Activated naive CD8-positive, alpha-beta T cell treated with anti-CD3 and anti-CD28 coated beads, Interleukin-2, amount 50 U/mL, for 24 hours (primary cell): ENCODE measurements at places on chromosomes 12 and 14.

DNA sequence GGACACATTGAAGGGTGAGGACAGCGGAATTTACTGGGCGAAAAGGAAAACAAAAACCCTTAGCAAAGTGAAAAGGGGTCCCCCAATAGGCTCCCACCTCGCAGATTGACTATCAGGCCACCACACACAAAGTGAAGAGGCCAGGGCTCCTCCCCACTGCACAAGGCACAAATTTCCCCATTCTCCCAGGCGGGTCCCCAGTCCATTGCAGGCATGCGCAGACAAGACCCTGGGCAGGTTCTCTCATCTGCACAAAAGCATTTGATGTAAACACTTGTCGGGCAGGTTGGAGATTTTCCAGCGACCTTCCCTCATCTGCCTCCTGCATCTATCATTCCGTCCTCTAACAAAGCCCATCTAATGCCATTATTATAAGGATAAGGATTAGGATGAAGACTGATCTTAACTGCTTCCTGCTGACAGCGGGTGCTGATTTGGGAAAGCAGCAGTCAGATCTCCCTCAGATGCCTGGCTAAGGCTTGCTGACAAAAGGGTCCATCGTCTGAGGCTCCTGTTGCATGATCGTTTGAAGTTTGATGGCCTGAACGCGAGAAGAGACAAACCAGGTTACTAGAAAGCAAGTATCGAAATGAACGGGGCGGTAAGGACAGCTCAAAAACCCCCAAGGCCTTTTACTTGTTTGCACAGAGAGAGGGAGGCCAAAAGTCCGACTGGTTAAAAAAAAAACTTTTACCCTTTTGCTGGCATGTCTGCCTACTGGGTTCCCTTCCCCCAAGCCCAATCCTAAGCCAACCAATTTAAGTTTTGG is 14.4 kb downstream of the ASCL4 start:
- no peak for DNase-seq

- DNase-seq, result no peak
Observed at GRCh38 chr14:87816416-87816815, 176.6 kb downstream of the GALC start.

GRCh38 chr12:58395470-58395869 is 454.1 kb downstream of the ATP23 start:
- DNase-seq, result no peak

DNA sequence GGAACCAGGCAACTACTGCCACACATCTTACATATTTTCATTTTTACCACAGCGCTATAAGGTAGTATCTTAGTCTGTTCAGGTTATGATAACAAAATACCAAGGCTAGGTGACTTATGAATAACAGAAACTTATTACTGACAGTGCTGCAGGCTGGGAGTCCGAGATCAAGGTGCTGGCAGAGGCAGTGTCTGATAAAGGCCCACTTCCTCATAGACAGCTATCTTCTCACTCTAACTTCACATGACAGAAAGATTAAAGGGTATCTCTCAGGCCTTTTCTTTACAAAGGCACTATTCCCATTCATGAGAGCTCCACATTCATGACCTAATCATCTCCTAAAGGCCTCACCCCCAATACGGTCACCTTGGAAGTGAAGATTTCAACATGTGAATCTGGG is 59.8 kb upstream of the MDM1 start:
- no peak for DNase-seq

- DNase-seq, result no peak
Observed at GRCh38 chr12:65662590-65662989, 161.7 kb upstream of the HMGA2 start.

DNA sequence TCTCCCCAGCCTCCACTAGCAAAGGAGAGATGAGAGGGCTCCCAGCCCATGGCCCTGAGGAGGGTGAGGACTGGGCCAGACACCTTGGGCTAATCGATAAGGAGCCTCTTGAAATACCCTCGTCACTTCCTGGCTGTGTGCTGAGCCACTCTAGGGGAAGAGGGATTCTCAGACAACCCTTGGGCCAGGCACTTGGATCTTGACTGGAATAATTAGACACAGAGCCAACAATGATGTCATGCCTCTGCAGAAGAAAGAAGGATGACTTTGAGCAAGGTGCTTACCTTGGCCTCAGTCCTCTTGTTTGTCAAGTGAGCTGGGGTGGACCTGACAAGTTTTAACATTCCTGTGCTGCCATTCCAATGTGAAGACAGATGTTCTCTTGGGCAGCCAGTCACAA is 83.1 kb downstream of the LRRC74A start:
- no peak for DNase-seq

DNA sequence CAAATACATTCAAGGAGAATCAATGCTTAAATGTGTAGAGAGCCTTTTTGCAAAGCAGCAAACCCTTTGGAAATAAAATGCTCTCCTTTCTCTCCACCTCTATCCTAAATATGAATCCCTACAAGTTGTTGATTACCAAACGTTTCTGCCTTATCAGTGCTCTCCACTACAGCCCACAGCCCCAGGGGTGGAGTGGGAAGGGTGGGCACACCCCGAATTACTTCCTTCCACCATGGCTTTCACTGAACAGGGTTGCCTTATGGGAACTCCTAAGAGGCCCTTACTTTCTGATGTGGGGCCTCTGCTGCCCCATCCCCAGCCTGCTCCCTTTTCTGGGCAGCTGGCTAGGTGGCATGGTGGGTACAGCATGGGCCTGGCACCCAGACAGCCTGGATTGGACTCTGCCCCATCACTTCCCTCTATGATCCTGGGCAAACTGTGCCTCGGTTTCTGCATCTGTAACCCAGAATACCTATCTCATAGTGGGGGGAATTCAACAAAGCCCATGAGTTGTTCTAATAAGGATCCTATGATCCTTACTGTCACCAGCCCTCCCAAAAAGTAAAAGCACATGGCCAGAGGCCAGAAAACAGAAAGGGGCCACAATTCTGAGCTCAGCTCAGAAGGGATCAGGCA is 16.1 kb downstream of the AK7 start:
- no peak for DNase-seq

GRCh38 chr14:40119765-40120164 is 687.5 kb upstream of the FBXO33 start:
- DNase-seq, result no peak
